ENCODE measurements at places on chromosomes 16 and 17.

GRCh38 chr17:20033415-20033814 is 24.3 kb downstream of the SPECC1 start:
- DNase-seq, result no peak

DNA sequence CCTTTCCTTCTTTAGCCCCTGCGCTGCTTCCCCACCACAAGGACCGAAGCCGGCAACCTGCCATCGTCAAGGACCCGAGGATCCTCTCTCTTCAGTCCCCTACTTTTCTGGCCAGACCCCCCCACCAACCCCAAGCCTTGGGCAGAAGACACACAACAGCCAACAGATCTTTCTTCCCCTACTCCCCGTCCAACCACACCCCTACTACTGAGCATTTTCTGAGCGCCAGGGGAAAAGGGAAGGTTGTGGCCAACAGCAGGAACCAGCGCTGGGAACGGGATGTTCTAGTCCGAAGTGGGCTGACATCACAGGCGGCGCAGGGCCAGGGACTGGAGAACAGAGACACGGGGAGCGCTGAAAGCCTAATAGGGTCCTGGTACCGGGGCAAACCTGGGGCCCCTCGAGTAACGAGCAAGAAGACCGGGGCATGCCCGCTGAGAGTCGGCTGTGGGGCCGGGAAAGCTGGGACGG is 528 bp downstream of the PER1 start:
- DNase-seq, result no peak

GRCh38 chr16:85134076-85134788 is 22.0 kb upstream of the CIBAR2 start:
- DNase-seq, result no peak

DNA sequence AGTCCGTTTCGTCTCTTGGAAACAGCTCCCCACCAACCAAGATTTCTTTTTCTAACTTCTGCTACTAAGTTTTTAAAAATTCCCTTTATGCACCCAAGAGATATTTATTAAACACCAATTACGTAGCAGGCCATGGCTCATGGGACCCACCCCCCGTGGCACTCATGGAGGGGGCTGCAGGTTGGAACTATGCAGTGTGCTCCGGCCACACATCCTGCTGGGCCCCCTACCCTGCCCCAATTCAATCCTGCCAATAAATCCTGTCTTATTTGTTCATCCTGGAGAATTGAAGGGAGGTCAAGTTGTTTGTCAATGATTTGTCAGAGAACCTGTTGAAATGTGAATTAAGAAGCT is 48.2 kb downstream of the IL21R start:
- no peak for DNase-seq

GRCh38 chr17:55398689-55399088 is 22.9 kb downstream of the MMD start:
- no peak for DNase-seq

- no peak for DNase-seq
Measured at GRCh38 chr16:69116256-69116875, 10.9 kb downstream of the HAS3 start.

GRCh38 chr16:79282806-79283205 is 317.7 kb downstream of the MAF start:
- DNase-seq, result no peak

DNA sequence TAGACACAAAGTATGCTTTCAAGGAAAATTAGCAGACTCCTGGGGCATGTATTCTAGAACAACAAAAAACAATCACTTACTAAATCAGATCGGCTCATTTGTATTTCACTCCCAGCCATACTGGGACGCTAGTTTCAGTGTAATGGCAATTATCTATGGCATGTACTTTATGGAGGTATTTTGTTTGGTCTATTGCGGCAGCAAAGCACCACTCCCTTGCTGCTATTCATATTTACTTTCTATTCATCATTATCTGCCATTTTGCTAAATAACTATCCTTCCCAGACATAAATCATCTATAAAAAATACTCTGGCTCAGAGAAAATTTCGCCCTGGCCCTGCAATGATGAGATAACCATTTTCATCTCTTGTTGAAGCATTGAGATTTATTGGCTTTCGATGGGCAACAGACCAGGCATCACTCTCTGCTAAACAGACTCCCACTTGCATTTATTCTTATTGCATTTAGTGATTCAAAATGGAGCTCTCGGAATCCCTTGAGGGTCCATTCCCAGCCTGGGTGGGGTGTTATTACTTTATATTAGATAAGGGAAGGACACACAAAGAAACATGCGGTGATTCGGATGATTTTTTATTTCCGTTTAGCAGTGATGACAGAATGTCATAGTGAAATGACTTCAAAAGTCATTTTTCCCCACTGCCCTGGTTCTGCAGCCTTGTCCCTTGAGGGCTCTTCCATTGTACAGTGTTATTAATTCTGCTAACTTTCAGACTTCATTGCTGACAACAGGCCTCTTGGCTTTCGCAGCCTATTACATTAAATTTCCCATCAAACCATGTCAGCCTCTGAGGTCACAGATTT is 225.8 kb downstream of the IRX3 start:
- no peak for DNase-seq

- DNase-seq, result no peak
Measured at GRCh38 chr17:77258638-77259037, 117.9 kb downstream of the SEC14L1 start.

GRCh38 chr17:54919425-54919824 is 18.8 kb downstream of the TOM1L1 start:
- DNase-seq, result no peak

GRCh38 chr17:43669971-43670644 is 8.4 kb upstream of the MEOX1 start:
- no peak for DNase-seq

- peak; percentile 94 for DNase-seq
Measured at GRCh38 chr16:66552286-66553177, at the start of gene CKLF. Gene CKLF (plus strand): TSS chr16:66552576. CDS start chr16:66552716, 140 bp downstream.

GRCh38 chr16:8712589-8713361 is 38.4 kb downstream of the ABAT start:
- no peak for DNase-seq

GRCh38 chr16:89230255-89230654 is 12.8 kb downstream of the ZNF778 start:
- DNase-seq, result no peak

DNA sequence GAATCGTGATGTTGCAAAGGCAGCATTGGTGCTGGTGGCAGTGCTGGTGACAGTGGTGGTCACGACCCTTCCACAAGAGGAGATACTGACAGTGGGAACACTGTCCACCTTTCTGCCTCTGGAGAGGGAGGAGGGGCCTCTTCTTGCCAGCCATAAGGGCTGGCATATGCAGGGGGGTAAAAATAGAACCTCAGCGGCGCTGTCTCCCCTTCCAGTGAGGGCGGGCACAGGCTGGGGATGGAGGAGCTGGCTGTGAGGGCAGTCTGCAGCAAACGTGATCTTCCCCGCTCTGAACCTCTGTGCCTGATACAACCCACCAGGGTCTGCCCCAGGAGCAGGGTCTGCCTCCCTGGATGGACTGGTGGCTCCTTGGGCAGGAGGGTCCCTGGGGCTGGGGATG is 3.4 kb downstream of the RAP1GAP2 start:
- DNase-seq, result no peak

DNA sequence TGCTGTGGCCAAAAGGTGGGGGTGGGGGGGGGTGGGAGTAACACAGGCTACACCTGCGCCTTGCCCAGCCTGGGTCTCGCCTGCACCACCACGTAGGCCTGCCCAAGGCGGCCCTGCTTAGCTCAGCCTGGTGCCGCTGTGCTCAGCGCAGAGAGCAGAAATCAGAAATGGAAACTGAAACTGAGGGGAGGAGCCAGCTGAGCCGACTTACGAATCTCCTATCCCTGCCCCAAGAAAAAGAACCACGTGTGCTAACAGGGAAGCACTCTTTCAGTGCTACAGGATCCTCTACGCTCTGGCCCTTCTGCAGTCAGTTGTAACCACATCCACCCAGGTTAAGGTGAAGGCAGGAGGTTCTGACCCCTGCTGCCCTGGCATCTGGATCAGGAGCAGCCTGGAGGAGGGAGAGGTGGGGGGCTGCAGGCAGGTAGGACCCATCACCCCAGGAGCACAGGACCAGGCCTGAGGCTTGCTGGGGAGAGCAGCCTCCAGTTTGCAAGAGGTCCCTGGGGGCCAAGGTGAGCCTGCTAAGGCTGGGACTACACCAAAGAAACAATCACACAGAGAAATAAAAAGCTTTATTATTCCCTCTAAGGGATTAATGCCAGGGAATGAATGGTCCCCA is at the start of gene DHX58:
Gene DHX58, minus strand, starts transcription at position 163 of the 625 bp plus-strand sequence. CDS start 822 bp downstream, outside the sequence.
- DNase-seq, result peak; percentile 97

DNA sequence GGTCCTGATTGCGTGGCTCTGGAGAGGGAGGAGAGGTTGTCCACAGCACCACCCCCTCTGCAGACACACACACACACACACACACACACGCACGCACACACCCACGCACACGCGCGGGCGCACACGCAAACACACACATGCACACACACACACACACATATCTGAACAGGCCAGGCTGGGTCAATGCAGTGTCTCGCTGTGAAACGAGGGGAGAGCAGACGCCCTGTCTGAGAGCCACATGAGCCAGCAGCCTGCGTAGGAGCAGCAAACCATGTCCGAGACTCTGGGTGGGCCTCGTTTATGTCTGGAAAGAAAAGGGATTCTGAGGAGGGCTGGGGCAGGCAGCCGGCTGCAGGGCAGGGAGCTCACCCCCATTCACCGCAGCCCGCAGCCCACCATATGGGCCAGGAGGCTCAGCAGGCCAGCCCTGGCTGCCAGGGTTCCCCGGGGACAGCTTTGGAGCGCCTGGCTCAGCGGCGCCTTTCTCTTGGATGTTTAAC is 93.3 kb upstream of the TNRC6C start:
- no peak for DNase-seq

GRCh38 chr17:66537502-66537901 is 235.1 kb downstream of the PRKCA start:
- DNase-seq, result no peak

- peak; percentile 70 for DNase-seq
Measured at GRCh38 chr17:58317421-58318064, 11.1 kb downstream of the TSPOAP1 start.

GRCh38 chr16:58299757-58300349 is 5.0 kb upstream of the PRSS54 start:
- peak; percentile 31 for DNase-seq

- DNase-seq, result no peak
Measured at GRCh38 chr17:183021-183420, 1.6 kb upstream of the DOC2B start.

DNA sequence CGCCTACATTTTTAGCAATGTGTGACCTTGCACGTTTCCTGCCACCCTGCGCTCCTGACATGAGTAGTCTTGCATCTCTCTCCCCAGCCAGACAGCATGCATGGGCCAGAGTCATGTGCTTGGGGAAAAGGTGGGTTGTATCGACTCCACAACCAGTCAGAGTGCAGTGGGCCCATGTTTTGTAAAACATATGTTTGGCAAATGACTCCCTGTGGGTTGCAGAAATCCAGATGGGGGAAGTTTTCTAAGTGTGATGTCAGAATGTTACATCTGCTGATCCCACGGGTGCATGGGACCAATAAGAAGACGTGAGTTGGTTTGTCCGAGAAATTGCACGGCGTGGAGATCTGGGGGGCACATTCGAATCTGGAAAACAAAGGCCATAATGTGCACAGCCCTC is 147.1 kb downstream of the FOXL1 start:
- no peak for DNase-seq

DNA sequence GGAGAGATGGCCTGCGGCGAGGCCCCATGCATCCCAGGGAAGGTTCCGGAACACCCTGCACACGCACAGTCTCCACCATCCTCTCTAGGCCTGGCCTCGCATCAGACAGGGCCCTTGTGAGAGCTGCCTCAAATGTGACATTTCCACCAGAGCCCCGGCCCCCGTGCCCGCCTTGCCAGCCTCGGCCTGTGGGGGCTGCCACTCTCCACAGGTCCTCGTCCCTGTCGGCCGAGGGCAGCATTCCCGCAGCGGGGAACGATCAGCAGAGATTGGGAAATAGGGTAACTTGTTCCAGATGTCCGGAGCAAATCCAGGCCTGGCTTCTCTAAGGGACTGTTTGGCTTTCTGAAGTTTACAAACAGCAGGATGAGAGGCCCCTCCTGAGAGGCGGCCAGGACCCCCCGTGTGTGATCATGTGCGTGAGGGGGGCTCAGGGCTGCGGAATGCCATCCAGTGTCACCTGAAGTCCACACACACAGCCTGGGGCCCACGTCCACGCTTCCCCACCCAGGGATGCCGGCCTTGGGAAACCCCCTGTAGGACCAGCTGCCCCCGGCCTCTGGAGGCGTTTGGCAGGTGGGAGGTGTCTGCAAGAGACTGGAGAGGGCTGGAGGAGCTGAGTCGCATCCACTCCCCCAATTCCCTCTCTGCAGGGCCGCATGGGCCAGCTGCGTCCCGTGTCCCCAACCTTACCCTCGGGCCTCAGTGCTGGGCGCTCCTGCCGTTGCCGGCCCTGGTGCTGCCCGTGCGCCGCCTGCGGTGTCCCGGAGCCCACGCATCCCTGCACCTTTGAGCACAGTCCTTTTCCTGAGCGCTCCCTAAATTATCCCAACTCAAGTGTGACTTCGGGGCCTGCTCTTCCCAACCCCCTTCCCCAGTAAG is 70.4 kb downstream of the ZDHHC7 start:
- no peak for DNase-seq

GRCh38 chr16:31714903-31715504 is 158.6 kb upstream of the ZNF267 start:
- no peak for DNase-seq

- no peak for DNase-seq
Measured at GRCh38 chr16:65984296-65984695, 382.2 kb upstream of the CDH5 start.

DNA sequence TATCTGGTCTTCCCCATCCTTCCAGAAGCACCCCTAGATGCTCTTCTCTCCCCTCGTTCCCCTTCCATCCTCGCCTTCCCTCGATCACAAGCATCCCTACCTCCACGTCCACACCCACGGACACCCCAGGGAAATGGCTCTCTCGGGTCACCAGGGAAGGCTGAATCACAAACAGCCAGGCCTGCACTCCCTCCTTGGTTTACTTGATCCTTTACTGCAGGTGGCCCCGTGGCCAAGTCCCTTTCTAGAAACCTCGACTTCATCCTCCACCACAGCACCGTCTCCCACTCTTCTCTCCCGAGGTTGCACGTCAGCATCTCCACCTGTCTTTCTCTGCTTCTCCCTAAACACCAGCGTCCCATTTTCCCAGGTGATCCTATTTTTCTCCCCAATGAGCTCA is 6.5 kb upstream of the RBFOX3 start:
- DNase-seq, result no peak

DNA sequence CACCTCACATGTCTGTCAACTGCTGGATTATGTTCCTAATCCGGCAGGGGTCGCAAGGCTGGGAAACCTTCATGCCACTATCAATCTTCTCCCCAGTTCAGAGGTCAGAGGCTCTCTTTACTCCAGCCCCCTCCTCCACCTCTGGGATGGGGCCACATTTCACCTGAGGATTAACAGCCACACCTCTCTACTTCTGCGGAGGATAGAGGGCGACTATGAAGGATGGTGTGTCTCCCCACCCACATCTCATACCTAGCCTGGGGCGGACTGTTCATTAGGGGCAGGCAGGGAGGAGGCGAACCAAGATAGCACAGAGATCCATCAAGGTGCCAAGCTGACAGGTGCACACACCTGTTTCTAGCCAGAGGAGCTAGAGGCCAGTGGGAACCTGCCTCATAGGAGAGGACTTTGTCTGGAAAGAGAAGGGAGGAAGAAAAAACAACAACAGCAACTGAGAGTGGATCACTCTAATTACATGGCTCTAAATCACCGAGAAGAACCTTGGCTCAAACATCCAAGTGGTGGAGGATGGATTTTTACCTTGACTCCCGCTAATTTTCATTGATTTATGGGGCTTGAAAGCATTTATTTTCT is 41.9 kb upstream of the SKAP1 start:
- no peak for DNase-seq

- no peak for DNase-seq
Measured at GRCh38 chr16:3587547-3588110, 10.4 kb upstream of the NLRC3 start.
